DMS 273 treated with DMSO at 0.1 percent for 48 hours (cell line): ENCODE measurements at places on chromosomes 1 and 21.

DNA sequence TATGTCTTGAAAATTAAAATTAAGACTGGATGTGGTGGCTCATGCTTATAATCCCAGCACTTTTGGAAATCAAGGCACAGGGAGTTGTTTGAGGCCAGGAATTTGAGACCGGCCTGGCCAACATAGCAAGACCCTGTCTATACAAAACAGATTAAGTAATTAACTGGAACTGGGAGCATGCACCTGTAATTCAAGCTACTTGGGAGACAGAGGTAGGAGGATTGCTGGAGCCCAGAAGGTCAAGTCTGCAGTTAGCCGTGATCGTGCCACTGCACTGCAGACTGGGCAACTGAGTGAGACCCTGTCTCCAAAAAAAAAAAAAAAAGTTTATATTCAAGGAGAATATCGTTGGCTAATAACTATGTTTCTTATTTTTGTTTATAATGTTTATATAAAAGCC is 139.2 kb downstream of the USP25 start:
- DNase-seq = no peak

DNA sequence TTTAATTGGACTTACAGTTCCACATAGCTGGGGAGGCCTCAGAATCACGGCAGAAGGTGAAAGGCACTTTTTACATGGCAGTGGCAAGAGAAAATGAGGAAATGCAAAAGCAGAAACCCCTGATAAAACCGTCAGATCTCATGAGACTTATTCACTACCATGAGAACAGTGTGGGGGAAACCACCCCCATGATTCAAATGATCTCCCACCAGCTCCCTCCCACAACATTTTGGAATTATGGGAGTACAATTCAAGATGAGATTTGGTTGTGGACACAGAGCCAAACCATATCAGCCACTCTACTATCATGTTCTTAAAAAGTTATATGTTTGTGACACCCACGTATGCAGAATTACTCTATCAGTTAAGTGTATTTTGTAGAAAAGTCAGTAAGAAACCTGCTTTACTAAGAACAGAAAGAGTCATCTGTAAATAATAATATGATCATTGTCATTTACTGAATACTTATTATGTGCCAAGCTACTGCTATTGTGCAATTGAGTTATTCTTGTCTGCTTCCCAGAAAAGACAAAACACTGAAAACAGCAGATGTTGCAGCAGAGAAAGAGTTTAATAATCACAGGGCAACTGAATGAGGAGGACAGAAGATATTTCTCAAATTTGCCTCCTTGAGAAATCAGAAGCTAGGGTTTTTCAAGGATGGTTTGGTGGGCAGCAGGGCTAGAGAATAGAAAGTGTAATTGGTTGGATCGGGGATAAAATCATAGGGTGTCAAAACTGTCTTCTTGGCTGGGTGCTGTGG is 207.7 kb upstream of the FGGY start:
- no peak for DNase-seq

DNA sequence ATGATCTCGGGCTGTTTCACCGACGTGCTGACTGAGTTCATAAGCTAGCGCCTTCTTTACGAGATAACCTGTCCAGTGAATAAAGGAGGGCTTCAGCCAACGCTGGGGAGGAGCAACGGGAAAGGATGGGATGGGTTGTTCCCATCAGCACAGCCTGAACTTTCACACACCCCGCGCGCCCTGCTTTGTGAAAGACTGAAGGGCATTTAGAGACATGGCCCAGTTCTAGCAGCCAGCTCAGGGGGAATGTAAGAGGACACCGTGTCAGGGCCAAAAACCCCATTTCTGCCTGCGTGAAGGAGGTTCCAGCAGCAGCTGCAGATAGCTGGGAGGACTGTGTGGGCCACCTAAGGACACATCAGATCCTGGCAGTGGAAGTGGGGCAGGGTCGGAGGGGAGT is 255.1 kb upstream of the RAB4A start:
- DNase-seq = no peak

DNA sequence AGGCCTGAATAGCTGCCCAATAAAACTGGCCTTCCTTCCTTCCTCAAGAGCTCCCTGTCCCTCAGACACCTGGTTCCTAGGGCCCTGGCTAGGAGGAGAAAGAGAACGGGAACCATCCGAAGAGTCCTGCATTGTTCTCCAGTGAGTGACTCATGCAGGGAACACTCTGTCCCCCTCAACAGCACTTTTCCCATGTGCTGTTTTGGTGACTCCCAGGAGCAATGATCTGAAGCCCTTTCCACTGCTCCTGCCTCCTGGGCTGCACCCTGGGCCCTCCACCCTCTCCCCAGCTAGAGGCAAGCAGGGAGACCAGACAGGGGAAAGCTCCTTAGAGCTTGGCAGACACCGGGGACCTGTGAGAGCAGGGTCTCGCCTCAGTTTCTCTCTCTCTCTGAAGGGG is 18.9 kb downstream of the TNNT2 start:
- no peak for DNase-seq

- peak; percentile 81 for DNase-seq
Observed at GRCh38 chr1:27525296-27526272, 35.6 kb upstream of the WASF2 start.

DNA sequence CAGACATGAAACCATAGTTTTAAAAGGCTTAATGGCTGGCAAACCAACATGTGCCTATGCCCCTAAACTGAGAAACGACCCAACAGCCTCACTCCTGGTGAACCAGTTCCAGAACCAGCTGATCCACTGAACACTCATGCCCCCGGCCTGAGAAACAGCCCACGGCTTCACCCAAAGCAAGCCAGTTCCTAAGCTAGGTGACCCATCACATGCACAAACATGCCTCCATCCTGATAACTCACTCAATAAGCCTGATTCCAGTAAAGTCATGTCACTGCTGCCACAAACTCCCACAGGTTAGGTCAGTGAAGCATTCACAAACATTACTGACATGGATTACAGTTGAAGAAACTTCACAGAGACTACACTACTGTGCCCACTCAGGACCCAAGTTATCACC is 161.6 kb downstream of the USH2A start:
- DNase-seq = no peak

DNA sequence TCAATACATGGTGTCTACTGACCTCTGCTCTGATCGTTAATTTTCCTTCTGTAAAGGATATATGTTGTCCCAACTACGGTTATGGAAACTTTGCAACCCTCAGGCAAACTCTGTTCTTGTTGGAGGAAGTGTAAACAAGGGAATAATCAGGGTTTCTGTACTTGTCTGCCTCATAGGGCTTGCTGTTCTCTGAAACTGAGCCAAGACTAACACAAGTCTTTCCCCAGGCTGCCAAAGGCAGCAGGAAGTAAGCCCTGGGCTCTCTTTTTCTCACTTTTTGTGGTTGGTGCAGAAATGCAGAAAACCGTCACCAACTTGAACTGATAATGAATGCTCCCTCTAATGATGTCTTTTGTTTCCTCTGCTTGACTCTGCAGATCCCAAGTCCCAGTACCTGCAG is 7.6 kb downstream of the CYP4X1 start:
- DNase-seq = no peak

DNA sequence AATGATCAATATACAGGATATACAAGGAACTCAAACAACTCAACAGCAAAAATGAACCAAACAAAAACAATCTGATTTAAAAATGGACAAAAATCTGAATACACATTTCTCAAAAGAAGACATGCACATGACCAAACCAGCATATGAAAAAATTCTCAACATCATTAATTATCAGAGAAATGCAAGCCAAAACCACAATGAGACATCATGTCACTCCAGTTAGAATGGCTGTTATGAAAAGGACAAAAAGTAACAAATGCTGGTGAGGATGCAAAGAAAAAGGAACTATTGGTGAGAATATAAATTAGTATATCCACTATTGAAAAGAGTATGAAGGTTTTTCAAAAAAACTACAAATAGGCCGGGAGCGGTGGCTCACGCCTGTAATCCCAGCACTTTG is 42.0 kb downstream of the FCRL3 start:
- no peak for DNase-seq

DNA sequence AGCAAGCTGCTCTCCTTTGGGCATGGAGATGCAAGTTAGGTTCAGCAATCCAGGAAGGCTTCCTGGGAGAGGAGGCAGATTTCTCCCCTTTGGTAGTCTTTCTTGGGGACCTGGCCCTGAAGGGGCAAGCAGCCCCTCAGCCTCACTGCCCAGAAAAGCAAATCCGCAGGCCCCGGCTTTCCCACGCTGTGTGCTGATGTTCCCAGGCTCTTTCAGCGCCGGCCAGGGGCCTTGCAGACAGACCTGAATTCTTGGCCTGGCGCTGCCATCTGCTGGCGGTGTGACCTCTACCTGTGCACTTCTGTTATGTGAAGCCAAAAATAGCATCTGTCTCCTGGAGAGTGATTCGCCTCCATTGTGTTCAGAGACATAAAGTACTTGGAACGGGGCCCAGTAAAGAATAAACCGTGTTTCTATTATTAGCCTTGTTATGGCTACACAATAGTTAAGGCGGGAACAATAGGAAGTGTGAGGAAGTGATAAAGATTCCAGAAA is 64.8 kb downstream of the ALPL start:
- peak; percentile 49 for DNase-seq
